Stimulated activated CD8-positive, alpha-beta memory T cell treated with anti-CD3 and anti-CD28 coated beads, Interleukin-7, amount 100 ng/mL, for 48 hours (primary cell): ENCODE measurements at places on chromosomes 3 and 15.

GRCh38 chr15:66873856-66874255, 171.8 kb downstream of the SMAD6 start:
- no peak for DNase-seq

GRCh38 chr3:144549166-144549565, 577.5 kb downstream of the DIPK2A start:
- DNase-seq, result no peak

DNA sequence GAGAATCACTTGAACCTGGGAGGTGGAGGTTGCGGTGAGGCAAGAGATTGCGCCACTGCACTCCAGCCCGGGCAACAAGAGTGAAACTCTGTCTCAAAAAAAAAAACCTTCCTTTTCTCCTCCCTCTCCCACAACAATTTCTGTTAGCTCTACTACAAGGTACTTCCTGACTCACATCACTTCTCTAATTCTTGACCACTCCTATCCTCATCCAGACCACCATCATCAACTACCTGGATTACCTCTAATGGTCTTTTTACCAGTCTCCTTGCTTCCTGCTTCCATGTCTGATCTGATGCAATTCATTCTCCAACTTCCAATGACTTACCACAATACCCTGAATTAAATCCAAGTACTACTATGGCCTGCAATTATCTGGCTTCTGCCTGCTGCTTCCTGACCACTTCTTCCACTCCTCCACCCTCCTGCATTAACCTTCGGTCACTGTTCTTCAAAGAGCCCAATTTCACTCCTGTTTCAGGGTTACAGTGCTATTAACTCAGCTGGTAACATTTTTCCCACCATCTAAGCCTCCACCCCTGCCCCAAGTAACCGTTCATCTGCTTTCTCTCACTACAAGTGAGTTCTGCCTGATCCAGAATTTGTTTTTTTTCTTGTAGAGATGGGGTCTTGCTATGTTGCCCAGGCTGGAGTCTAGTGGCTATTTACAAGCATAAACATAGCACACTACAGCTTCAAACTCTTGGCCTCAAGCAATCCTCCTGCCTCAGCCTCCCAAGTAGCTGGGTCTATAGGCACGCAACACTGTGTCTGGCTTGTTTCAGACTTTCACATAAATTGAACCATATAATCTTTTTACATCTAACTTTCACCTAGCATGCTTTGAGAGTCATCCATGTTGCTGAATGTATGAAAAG, 27.8 kb downstream of the DCAF1 start:
- no peak for DNase-seq

DNA sequence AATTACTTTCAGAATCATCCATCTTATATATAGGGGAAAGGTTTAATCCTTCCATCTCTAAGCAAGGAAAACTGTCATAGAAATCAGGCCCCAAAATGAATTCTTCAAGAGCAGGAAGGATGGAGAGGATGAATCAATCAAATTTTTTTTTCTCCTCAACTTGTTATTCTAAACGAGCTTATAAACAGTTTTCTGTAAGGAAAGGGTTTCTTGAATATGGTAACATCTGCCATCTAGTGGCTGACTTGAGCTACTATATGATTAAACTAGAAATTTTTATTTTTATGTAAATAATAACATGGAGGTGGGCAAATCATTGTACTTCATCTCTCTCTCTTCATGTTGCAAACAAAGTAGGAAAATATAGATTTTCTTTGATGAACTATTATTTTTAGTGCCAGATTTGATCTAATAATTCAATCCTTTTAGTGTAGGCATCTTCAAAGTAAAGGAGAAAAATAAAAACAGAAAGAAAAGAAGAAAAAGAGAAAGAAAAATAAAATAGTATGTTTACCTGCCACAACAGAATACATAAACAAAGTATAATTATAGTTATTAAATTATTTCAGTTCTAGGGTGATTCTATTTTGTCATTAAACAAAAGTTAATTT, 146.6 kb downstream of the SERPINI1 start:
- DNase-seq, result no peak

DNA sequence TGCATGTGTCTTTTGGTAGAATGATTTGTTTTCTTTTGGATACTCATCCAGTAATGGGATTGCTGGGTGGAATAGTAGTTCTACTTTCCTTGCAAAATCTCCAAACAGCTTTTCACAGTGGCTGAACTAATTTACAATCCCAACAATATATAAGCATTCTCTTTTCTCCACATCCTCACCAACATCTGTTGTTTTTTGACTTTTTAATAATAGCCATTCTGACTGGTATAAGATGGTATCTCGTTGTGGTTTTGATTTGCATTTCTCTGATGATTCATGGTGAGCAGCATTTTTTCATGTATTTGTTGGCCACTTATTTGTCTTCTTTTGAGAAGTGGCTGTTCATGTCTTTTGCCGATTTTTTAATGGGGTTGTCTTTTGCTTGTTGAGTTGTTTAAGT, 55.8 kb downstream of the ST8SIA2 start:
- no peak for DNase-seq

GRCh38 chr3:188607805-188608315, 453.9 kb downstream of the LPP start:
- DNase-seq, result no peak

DNA sequence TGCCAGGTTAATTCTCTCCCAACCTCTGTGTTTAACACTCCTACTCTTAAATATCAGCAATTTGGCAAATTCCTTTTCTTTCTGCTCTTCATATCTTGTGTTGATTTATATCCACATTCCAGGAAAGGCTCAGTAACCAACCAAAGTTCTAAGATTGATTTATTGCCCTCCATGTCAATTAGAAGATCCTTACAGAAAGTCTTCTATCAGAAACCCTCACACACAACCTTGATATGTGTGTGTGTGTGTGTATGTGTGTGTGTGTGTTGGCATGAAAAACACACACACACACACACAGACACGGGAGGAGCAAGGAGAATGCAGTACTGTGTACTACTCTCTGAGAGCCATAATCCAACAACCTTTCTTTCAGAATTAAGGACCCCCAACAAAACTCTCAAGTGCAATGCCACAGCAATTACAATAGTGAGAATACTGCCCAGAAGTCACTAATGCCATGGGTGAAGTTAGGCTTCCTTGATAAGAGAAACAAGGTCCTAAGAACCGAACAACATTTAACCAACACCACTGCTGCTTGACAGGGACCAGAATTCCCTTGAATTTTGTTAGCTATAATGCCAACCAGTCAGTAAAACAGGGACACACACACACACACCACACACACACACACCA, 1.1 kb downstream of the LSAMP start:
- no peak for DNase-seq

DNA sequence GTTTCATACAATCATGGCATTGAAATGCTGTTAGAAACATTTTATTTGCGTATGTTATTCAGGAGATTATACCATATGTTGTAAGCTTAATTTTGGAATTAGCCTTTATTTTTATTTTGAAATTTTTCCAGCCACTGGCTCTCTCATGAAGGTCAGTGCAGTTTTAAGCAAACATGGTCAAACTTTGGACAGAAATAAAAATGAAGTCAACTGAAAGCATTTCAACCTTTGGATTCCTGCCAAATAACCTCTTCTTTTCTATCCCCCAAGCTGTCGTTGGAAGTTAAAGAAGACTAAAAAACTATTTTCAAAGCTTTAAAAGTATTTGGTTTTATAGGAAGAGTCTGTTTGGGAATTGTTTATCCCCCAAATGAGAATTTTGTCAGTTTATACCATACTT, 846.6 kb downstream of the MCTP2 start:
- no peak for DNase-seq

- DNase-seq, result no peak
These were observed 949 bp upstream of the RFC4 start for GRCh38 chr3:186807231-186807630.

- DNase-seq, result no peak
These were observed 476.5 kb upstream of the TPRG1 start for GRCh38 chr3:188695241-188695640.

GRCh38 chr3:126818400-126819095, 114.5 kb downstream of the CHCHD6 start:
- no peak for DNase-seq
